ENCODE measurements at places on chromosomes 4 and X. TPM values are rescaled to one million over a fixed set of nuclear protein-coding genes. Genes with fewer than 3 reads are reported as not detected.

DNA sequence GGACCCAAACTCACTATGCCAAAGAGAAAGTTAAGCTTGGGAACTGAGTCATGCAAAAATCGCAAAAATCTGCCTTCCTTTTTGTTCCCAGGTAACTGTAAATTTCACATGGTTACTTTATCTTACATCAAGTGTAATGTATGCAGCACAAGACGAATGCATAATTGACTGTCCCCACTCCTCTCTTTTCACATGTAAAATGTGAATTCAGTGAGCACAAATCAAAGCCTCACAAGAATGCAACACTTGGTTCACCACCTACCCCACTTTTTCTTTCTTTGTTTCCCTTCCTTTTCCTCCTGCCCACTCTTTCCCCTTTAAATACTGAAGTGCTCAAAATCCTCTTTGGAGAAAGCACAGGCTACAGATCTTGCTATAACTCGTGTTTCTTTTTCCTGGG, 53.2 kb downstream of the MAGED4B start:
- no peak overlapping the region for H3K4me3 ChIP-seq
- H3K4me1 ChIP-seq: no peaks in the 10 kb centered on the region
- H3K27me3 ChIP-seq: no peaks in the 10 kb centered on the region
- H3K36me3 ChIP-seq: no peaks in the 10 kb centered on the region
- DNase-seq: no peak

The F8A2 gene
- not detected for total RNA-seq

DNA sequence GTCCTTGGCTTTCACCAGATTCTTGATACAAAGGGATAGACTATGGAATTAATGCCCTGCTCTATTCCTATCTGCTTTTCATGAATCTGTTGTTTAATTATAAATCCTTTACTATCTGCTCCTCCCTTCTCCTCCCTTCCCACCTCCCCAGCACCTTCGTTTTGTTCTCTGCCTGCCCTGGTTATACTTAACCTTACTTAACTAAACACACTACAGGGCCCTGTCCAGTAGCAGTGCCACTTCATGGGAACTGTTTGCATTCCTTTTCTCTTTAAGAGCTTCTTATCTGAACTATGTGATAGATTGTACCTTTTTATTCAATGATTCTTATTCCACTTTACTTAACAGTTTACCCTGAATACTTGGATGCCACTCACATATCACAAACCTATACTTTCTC, 830 bp downstream of the HOPX start:
- peak overlapping the region; percentile 83 for H3K27ac ChIP-seq
- H3K36me3 ChIP-seq: no peaks in the 10 kb centered on the region
- no peaks in the 10 kb centered on the region for H3K27me3 ChIP-seq
- no peak for DNase-seq
- H3K4me1 ChIP-seq: peaks cover 26% of the 10 kb centered on the region

The FGF5 gene
- 0.52 TPM for total RNA-seq

The CXCL11 gene
- not detected for total RNA-seq

- no peaks in the 10 kb centered on the region for H3K27me3 ChIP-seq
- no peak for DNase-seq
- no peaks in the 10 kb centered on the region for H3K36me3 ChIP-seq
- peaks cover 23% of the 10 kb centered on the region for H3K4me1 ChIP-seq
Measured at GRCh38 chr4:76723373-76723772, 174.6 kb downstream of the SOWAHB start.
